Stimulated activated CD4-positive, alpha-beta T cell treated with anti-CD3 and anti-CD28 coated beads, Interleukin-15, amount 100 ng/mL, for 1 hour (primary cell): ENCODE measurements at places on chromosomes 13 and 19.

- no peak for DNase-seq
Measured at GRCh38 chr13:32150239-32150638, 118.7 kb downstream of the FRY start.

- DNase-seq: no peak
Measured at GRCh38 chr13:49315036-49315565, 67.4 kb downstream of the CDADC1 start.

DNA sequence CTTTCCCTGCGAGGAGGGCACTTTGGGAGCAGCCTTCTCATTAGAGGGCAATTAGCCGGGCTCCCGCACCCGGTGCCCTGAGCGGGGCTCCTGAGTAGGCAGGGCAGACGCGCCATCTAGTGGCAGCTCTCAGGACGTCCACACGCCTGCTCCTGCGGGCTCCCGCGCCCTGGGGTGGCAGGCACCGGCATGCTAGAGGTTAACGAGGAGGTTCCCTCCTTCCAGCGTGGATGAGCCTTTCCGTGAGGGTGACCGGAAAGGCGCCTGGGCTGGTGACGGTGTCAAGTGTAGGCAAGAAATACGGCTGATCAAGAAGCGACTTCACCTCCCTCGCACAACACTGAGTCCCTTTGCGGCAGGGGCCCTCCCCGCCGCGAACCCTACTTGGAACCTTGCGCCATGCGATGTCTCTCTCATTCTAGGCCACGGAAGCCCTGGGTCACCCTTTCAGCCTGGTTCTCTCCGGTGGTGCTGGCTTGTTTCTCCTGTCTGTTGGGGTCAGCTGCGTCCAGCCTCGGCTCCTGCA, 67.7 kb downstream of the ALOX5AP start:
- peak; percentile 56 for DNase-seq

DNA sequence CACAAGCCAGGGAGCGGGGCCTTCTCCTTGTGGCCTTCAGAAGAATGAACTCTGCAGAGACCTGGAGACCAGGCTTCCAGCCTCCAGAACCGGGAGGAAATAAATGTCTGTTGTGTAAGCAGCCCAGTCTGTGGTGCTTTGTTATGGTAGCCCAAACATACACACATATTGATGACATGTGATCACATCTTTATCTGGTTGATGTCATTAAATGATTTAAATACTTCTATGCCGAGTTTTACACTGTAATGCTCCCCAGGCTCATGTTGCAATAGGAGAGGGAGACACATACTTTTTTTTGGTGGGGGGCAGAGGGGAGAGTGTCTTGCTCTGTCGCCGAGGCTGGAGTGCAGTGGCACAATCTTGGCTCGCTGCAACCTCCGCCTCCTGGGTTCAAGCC, 188.0 kb upstream of the IRS2 start:
- DNase-seq: no peak

DNA sequence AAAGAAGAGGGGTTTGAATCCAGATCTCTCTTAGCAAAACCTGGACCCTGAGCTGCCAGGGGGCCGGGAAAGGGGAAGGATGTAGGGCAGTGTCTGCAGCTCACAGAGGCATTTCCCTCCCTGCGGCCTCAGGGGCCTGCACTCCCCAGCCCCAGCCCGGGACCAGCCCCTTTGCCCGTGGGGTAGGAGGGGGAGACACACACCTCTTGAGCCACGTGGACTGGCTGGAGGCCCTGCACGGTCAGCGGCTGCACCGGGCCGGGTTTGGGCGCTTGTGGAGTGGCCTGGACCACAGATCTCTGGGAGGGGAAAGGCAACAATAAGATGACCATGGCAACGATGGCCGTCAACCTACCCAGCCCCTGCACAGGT, 26.9 kb downstream of the RFX1 start:
- no peak for DNase-seq

GRCh38 chr13:49248622-49249002, 887 bp downstream of the CDADC1 start:
- DNase-seq: no peak

DNA sequence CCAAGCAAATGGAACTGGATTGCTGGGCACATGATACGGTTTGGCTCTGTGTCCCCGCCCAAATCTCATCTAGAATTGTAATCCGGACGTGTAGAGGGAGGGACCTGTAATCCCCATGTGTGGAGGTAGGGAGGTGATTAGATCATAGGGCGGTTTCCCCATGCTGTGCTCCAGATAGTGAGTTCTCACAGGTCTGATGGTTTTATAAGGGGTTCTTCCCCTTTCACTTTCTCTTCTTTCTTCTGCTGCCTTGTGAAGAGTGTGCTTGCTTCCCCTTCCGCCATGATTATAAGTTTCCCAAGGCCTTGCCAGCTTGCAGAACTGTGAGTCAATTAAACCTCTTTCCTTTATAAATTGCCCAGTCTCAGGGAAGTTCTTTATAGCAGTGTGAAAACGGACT, 32.6 kb upstream of the MTIF3 start:
- no peak for DNase-seq

DNA sequence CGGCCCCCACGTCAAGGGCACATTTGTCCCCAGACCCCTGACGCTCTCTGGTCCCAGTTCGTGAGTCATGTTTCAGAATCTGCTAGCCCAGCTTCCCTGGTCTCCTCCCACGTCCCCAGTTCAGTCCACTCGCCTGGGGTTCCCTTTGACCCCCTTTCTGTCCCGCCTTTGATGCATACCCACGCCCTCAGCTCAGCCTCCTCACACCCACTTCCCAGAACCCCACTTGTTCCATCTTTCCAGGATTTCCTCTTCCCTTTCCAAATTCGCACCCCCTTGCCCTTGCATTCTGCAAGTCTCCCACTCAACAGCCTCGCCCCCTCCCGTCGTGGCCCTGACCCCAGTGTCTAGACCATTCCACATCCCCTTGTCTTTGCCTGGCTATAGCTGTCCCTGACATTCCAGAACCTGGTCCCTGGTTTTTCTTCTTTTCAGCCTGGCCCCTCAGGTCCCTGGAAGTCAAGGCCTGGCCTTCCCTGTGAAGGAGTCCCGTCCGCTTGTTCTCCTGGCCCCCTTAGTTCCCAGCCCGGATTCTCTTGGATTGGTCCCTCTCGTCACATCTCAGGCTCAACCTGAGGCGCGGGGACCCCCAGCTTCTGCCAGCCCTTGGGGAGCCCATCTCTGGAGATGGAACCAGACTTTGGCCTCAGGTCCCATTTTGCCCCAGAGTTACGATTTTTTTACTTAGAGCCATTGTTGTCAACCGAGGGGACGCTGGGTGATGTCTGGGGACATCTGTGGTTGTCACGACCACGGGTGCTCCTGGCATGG, 1.3 kb downstream of the NCLN start:
- DNase-seq: no peak
